Endodermal cell (in vitro differentiated cells): ENCODE measurements at places on chromosomes 4 and X.

DNA sequence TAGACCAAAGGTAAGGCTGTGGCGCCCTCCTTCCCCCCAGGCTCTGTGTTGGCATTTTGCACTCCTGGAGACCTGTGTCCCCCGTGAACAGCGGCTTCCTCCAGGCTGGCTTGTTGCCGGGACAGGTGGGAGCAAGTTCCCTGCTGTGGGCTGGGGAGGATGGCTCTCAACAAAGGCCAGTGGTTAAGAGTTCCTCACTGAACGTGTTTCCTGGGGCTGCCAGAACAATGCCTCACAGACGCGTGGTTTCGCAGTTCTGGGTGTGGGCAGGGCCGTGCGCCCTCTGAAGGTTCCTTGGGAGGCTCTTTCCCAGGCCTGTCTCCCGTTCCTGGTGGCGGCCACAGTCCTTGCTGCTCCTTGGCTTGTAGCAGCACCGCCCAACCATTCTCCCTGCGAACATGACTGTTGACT lies 33.4 kb downstream of the NELFA start:
- no peak for DNase-seq

- DNase-seq: no peak
Observed at GRCh38 chr4:26441102-26441501, 49.2 kb downstream of the CCKAR start.

DNA sequence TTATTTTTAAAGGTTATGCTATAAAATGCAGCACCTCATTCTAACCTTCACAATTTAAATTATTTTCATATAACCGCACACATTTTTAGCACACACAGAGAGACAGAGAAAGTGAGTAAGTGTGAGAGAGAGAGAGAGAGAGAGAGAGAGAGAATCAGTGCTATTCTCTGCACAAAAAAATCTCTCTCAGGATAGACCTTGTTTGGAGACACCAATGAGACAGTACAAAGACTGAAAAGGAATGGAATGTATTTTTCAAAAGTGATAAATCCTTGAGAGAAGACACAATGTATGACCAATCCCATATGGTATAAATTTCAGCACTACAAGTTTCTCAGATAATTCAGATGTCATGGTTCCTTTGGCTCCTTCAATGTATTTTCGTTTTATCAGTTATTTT lies 132.1 kb upstream of the PCDH18 start:
- DNase-seq: no peak

DNA sequence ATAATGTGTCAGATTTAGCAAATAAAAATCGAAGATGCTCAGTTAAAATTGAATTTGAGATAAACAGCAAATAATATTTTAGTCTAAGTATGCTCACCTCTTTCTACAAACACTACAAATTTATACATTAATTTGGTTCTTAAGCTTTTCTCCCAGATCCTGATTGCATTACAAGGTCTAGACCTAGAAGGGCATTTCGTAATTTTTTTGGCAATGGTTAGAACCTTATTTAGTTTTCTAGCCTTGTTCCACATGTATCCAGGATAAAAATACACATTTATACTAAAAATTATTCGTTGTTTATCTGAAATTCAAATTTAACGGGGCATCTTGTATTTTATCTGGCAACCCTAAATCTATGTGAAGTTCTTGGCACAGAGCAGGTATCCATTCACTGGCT lies 2.5 kb upstream of the CDKL5 start:
- DNase-seq: no peak

DNA sequence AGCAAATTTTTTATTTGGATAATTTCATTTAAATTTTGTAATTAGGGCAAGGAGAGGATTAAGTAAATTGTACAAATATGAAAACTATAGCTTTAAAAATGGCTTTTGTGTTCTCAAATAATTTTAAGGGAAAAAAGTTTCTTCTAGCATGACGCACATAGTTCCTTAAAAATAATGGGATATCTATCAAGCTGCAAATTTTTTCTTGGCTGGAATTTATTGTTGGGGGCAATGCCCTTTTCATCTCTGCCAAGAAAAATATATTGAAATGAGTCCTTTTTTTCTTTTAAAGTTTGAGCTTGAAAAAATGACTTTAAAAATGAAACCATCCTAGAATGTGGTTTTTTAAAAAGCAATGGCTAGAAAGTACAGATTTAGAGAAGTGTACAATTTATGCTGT lies 154.4 kb upstream of the UGT8 start:
- DNase-seq: no peak

DNA sequence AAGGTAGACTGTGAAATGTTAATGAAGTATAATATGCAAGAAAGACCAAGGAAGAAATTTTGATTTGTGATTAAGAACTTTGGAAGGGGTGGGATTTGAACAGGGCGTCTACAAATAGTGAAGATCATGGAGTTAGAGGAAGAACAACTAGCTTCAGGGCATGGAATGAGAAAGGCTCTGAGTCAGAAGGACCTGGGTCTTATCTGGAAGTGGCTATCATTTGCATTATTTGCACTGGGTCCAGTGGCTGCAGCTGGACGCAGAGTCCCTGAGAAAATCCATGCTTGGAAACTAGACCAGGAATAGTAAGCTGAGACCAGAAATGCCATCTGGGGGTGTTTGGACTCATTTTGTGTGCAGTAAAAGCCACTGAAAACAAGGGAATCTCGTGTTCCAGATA lies 4.3 kb upstream of the LIMCH1 start:
- no peak for DNase-seq

GRCh38 chr4:130808492-130808891 lies 1712.5 kb downstream of the C4orf33 start:
- DNase-seq: no peak

GRCh38 chr4:79181190-79181589 lies 144.7 kb downstream of the NAA11 start:
- no peak for DNase-seq

DNA sequence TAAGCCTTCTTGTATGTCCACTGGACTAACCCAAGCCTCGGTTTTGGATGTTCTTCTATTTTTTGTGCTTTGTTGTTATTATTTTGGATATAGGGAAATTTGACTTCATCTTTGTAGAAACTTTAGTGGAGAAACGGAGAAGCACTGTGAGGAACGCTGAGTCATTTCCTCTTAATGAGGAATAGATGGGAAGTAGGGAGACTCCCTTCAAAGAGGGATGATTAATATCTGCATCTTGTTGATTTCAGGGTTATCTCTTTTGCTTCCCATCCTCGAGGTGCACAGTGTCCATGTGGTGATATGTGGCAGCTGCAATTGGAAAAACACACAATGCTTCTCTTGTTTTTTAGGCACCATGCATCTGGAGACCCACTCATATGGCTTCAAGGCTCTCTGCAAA lies 1147.9 kb downstream of the NLGN4X start:
- DNase-seq: no peak

DNA sequence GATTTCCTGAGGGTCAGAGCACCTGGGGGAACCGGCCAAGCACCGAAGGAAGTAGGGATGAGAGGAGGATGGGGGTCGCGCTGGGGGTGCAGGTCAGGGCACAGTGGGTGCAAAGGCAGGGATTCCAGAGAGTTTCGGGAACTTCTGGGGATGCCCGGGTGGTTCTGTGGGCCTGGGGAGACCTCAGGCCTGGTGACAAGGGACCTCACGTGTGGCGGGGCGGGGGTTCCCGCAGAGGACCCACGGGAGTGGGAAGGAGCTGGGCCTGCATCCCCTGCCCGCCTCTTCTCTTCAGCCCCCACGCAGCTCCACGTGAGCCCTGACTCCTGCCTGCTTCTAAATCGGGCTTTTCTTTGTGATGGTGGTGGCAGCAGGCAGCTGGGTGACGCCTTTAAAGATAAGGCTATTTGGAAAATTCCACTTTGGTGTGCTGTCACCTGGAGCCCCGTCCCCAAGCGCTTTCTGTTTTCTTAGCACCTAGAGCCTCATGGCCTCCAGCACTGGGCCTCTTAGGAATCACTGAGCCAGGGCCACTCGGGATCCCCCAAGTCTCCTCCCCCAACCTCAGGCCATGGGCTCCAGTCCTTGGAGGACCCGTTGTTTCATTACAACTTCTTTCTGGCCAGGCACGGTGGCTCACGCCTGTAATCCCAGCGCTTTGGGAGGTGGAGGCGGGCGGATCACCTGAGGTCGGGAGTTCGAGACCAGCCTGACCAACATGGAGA lies 7.1 kb upstream of the TBC1D14 start:
- peak; percentile 64 for DNase-seq
